ENCODE measurements at places on chromosomes 3 and 15. TPM values are rescaled to one million over a fixed set of nuclear protein-coding genes. Genes with fewer than 3 reads are reported as not detected.

Gene LRTM1
- not detected for total RNA-seq

DNA sequence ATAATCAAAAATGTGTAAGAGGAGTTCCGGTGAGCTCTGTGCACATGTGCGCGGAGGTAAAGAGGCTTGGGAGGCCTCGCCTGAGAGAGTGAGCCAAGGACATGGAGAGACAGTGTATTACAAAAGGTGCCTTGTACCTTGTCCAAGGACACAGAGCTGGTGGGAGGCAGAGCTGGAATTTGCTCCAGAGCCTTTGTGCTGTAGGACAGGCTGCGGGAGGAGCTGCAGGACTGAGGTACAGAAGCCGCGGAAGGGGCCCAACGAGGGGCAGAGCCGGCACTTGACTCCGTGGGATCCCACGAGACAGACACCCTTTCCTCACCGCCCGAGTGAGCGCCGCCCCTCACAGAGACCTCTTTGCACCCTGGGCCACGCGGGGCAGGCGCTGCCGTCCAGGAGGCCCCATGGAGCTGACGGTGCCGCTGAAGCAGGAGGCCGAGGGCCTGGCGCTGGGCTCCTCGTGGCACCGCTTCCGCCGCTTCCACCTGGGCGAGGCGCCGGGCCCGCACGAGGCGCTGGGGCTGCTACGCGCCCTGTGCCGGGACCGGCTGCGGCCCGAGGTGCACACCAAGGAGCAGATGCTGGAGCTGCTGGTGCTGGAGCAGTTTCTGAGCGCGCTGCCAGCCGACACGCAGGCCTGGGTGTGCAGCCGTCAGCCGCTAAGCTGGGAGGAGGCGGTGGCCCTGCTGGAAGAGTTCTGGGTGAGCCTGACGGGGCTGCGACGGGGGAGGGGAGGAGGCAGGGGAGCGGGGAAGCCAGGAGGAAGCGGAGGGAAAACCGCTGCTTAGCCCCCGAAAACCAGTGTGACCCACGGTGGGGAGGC is 68.7 kb downstream of the SLTM start:
- DNase-seq = peak; percentile 60

DNA sequence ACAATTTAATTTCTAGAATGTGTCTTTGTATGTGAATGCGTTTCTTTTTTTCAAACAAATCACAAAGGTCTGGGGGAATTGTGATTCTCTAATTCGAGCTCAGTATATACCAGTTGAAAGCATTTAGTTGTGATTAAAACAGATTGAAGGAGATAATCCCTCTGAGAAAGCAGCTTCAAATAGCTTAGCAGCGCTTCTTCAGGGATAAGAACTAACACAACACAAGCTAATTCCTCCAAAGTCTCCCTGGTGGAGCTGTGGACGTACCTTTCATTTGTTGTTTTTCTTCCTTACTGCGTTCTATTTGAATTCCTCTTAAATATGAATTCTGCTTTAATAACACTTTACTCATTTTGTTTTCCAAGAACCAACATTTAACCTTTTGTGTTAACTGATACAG is 286.7 kb downstream of the ROBO2 start:
- DNase-seq = no peak

DNA sequence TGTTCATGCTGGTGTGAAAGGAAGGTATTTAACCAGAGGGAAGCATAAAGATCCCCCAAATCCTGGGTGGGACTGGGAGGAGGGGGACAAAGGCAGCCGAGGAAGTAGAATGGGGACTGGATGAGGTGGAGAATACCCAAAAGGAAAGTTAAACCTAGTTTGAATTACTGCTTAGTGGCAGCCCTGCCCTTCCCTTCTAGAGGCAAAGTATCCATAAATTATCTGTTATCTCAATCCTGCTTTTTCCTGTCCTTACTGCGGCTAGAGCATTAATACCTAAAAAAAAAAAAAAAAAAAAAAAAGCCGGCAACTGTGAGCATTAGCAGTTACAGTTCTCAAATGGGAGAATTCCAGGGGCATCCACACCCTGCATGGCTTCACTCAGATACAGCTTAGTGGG is 139.0 kb downstream of the RYR3 start:
- DNase-seq = no peak

GRCh38 chr3:164608554-164609276 is 469.6 kb downstream of the SI start:
- DNase-seq = no peak

GRCh38 chr3:40043444-40043755 is 234.0 kb downstream of the MYRIP start:
- no peak for DNase-seq

Gene EEFSEC
- total RNA-seq = 17.1 TPM

GRCh38 chr15:82743810-82744209 is 34.1 kb upstream of the AP3B2 start:
- DNase-seq = no peak

GRCh38 chr15:63185206-63185605 is 4.2 kb upstream of the RAB8B start:
- no peak for DNase-seq

DNA sequence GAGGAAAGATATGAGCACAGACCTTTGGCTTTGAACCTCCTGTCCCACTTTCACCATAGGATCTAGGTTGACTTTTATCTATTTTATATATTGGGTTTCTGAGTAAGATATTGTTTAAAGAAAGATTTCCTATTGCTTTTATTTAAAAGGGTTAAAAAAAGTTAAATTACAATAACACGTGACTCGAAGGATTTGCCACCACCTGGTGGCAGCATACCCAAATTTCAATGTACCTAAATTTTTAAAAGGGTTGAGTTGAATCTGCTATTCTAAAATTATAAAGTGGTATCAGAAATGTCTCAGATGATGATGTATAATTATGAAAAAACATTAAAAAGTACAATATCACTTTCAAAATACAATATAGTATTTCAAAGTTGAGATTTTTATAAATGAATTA is 368.4 kb downstream of the MECOM start:
- no peak for DNase-seq

DNA sequence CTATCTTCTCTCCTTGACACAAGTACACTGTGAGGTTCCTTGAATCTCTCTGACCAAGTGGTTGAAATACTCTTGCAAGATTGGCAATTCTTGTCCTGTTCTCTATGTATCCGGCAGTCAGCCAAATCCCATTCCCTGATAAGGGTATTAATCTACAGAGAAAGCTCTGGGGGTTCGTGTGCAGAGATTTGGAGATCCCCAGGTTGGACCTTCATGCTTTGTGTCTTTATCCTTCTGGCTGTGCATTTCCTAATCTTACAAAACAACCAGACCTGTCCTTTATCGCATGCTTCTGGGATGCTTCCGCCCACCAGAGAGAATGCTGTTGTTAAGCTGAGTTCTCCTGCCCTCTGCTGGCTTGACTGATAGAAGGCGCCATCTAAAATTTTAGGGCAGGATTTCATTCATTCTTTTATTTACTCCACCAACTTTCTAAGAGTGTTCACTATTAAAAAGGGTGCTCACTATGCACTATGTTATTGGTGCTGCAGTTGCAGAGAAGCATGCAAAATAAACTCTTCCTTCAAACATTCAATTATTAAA is 8.6 kb upstream of the SST start:
- no peak for DNase-seq

DNA sequence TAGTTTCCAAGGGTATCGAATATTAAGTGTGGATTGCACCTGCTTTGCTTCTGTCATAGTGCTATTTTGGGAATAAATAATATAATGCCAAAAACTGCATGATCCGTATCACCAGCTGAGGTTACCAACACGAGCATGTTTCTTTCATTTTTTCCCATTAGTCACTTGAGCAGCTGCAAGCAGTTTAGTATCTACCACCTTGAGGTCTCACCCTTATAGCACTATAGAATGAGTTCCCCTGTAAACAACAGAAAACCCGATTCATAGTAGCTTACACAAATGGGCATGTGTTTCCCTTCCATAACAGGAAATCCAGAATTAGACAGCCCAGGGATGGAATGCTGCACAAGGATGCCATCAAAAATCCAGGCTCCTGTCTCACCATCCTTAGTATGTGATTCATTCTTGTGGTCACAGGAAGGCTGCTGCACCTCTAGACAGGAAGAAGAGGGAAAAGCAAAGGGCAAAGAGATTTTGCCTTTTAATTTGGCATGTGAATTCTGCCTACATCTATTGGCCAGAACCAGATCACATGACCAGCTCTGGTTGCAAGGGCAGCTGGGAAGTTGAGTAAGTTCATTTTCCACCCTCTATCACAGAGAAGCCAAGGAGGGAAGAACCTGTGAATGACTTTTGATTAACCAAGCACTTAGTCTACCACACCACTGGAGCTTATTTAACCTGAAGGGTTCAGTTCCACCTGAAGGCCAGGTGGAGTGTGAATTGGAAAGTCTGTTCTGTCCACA is 91.3 kb upstream of the SLC25A36 start:
- DNase-seq = no peak

Gene TUSC7
- total RNA-seq = not detected

Gene BRPF1
- total RNA-seq = 9.9 TPM

- no peak for DNase-seq
Measured at GRCh38 chr15:29636921-29637320, 185.3 kb downstream of the TJP1 start.
